Esophagus squamous epithelium (tissue), 5 donors: ENCODE measurements at places on chromosomes 6 and 20.

GRCh38 chr20:1206366-1207148 lies 3.3 kb downstream of the C20orf202 start:
- DNase-seq: no peak

DNA sequence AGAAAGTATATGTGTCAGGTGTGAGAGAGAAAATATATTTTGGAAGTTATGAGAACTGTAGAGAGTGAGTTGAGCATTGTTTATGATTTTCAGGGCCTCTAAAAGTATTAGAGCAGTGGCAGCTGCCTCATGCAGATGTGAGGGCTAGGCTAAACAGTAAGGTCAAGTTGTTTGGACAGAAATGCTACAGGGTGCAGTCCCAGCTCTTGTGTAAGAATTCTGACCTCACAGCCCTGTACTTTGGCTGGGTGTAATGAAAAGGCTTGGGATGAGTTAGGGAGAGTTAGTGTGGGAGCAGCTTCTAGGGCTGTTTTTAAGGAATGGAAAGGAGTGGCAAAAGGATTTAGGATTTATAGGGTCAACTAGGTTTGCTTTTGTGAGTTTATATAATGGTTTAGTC lies 764.8 kb upstream of the ADGRB3 start:
- no peak for DNase-seq

DNA sequence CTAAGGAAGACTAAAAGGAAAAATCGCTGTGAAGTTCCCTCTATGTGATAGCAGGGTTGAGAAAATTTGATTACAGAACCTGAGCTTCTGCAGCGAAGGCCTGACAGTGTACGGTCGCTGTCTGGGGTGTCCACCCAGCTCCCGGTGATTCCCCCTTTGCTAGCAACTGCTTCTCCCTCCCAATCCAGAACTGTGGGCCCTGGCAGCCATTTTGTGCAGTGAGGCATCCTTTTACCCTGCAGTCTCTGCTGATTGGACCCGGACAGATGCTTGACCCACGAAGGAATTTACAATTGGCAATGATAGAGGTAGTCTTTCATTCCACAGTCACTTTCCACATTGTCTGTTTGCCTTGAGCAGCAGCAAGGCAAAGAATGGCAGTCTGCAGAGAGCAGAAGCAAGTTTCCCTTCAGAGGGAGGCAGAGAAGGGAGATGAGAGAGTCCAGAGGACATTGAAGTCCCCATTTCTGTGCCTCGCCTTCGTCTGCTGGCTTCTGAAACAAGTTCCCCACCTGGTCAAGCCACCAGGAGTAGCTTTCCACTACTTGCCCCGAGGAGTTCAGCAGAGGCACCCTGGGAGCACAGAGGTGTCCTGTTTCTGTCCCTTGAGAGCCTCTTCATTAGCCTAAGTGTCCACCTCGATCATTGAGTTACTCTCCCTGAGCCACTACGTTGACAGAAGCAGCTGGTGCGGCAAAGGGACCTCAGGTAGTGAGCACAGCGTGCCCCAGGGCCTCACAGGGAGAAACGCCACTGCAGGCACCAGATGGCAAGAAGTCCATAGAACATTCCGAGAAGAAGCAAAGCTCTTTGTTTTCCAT lies 370.3 kb downstream of the NRN1 start:
- DNase-seq: no peak

DNA sequence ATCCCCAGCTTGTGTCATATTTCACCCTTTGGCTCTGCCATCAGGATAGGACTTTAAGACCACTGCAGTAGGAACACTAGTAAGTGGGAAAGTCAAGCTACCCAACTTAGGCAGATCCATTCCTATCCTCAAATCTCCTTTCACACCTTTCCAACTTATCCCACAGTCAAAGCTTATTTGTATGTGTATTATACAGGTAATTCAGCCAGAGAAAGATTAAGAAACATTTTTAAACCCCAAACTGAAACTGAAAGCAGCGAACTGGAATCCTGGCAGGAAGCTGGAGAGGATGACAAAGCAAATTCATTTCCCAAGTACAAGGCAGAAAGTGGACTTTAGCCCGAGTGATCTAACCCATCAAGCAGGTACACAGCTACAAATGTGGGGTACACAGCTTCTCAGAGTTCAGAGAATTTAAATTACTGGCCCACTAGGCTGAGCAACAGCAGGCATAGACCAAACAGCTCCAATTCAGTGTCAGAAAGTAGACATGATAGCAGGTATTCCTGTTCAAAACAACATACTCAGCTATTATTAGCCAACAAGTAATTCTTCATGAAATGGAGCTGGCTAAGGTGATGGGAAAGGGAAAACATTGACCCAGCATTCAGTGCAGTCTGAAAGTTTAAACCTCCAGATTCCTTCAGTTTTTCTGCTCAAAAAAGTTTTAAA lies 39.1 kb downstream of the ILRUN start:
- no peak for DNase-seq

GRCh38 chr6:11722805-11723631 lies 55.6 kb downstream of the ADTRP start:
- no peak for DNase-seq

GRCh38 chr20:17798601-17799000 lies 98.8 kb downstream of the BANF2 start:
- DNase-seq: no peak

DNA sequence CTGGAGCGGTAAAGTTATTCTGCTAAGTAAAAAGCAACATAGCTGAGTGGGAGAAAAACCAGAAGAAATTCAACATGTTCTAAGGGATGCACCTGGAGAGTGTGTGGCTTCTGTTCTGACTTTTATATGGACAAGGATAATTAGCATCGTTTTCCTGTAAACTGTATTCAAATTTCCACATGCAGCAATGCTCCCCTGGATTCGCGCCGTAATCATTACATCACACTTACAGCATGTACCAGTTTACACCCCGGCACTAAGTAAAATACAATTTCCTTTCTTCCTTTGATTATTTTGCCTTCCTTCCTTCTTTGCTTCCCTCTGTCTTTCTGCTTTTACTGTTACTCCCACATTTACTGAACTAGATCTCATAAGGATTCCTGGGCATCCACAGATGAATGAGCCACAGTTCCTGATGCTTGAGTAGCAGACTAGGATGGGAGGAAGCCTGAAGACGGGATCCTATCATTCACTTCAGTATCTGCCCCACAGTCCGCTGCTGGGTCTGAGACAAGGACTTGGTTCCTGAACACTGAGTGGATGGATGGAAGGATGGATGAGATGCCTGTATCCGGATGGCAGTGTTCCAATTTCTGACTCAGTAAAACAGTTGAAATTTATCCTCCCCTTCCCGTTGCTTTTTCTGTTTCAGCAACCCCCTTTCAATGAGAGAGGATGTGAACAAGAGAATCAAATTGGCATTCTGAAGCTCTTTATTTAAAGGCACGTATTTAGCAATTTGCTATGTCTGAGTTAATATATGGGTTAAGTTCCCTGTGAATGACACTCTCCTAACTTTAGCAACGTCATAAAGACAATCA lies 174.6 kb downstream of the GJA10 start:
- no peak for DNase-seq

DNA sequence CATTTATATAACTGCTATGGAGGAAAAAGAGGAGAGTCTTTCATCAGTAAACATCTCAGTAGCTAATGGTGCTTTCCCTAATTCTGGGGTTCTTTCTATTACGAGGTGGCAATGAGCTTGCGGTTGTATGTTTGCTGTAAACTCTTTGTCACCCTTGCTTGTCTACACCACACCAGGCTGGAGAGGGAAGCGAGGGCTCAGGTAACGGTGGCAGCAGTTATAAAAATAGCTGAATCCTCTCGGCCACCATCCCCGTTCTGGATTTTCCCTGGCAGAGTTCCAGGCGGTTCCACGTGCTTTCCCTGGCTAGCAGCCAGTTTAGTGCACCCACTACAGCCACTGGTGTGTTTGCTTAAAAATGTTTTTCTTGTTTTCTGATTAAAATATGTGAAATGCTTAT lies 39.0 kb downstream of the MAS1 start:
- no peak for DNase-seq

- no peak for DNase-seq
These were observed 42.0 kb upstream of the ID4 start for GRCh38 chr6:19795211-19795610.

DNA sequence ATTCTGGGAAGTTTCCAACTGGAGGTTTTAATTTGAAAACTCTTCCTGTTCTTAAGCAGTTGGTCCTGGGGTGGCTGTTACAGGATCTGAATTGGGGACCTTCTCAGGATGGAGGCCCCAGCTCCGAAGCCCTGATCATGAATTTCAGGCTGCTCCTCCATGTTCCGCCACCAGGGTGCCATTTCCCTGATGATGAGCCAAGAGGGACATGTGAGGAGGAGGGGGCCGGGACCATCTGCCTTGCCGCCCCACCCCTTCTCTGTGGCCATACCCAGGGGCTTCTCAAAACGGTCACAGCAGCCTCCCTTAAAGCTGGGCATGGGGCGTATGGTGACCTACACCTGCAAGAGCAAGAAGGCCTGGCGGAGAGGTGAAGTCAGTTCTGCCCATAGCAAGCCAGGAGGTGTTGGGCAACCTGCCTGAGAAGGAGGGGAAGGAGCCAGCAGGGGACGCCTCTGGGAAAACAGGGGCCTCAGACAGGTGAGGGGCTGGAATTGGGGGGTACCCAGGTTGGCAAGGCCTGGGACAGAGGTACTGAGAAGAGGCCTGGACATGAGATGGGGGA lies 3.6 kb upstream of the BAK1 start:
- no peak for DNase-seq

GRCh38 chr6:73694711-73695411 lies 1.1 kb upstream of the CD109 start:
- no peak for DNase-seq

DNA sequence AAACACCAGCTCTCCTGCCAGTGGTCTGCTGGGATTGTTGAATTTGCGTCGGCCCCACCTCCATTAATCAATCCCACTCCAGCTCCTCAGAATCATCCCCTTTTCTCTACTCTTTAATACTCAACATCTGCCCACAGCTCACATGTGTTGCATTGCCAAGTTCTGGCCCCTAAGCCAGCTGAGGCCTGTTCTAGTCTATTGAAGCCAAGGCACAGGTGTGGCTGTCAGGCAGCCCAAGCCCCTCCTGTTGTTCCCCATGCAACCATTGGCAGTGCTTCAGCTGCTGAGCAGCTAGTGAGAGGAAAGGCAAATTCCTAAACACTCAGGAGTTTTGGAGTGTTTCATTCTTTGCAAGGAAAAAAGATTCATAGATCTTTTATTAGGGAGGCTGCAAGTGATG lies 128.0 kb upstream of the NT5E start:
- no peak for DNase-seq

GRCh38 chr6:37283268-37283667 lies 25.3 kb upstream of the TMEM217 start:
- no peak for DNase-seq

GRCh38 chr6:35477028-35477427 lies 8.8 kb downstream of the RPL10A start:
- DNase-seq: no peak

DNA sequence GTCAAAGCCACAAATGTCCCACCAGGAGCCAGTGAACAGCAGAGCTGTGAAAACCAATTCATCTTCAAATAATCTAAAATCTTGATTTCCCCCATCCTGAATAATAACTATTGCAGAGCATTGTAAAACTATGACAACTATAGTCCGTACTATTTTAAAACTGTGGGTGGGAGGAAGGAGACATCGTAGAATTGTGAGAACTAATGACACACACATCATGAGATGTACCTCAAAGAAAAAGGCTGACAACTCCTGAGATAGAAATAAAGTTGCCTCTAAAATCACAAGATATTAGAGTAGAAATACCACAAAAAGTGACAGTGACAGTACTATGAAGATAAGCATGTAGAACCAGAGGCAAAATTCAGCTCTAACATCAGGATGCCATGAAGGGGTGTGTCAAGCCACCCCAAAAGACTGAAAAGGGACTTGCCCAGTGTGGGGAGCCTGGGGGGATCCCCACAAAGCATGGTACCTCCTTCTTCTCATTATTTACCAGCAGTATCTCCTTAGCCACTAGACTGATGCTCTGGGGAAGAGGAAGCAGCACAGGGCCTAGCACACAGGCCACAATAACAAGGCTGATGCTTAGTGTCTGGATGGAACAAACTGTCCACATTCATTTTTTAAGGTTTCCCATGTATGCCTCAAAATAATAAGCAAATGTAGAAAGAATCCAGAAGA lies 13.4 kb downstream of the NAPB start:
- DNase-seq: no peak

DNA sequence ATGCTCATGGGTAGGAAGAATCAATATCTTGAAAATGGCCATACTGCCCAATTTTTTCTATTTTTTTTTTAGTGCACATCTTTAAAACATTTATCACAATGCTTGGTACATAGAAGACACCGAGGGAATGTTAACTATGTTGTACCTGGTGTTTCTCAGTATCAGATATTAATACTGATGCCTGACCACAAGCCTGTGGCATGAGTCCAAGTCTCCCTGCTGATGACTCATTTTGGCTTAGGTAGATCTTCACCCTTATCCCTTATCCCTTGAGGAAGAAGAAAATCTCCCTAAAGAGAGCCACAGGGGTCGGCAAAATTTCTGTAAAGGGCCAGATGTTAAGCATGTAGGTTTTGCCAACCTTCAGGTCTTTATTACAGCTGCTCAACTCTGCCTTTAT lies 14.5 kb downstream of the CD109 start:
- no peak for DNase-seq

DNA sequence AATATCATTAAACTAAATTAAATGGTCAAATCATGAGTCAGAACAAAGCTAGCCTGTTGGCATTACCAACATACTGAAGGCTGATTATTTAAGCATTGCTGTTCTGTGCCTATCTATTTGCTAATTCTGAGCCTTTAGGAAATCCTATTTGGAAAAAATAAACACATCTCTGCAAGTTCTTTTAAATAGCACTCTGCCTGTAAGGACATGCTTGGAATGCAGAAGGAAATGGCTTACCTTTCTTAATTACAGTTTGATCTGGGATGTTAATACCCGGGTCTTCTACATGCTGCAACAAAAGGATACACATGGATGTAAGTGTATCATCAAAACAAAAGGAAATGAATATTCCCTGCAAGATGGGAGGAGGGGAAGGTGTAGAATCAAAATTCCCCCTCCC lies 8.3 kb downstream of the TFAP2A start:
- DNase-seq: no peak

DNA sequence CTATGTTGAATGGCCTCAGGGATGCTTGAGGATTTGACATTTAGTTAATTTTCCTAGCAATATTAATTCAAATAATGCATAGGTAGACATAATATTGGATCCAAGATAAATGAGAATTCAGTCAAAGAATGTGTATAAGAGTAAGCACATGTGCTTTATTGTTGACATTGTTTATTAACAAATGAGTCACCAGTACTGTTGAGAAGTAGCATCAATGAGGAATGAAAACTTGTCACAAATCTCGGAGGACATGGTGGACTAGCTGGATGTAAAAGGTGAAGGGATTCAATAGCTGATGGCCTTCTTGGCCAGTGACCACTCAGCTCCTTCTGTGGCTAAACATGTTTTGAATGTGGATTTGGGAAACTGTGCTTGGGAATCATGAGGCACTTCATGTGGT lies 1137.0 kb downstream of the HACE1 start:
- no peak for DNase-seq

GRCh38 chr6:132961122-132961521 lies 146.8 kb downstream of the RPS12 start:
- no peak for DNase-seq

- no peak for DNase-seq
These were observed 20.8 kb downstream of the OR2B2 start for GRCh38 chr6:27891320-27891875.

GRCh38 chr6:26593278-26594130 lies 3.2 kb upstream of the ABT1 start:
- DNase-seq: no peak

- DNase-seq: no peak
These were observed 432.3 kb downstream of the CD83 start for GRCh38 chr6:14549871-14550270.
